ENCODE measurements at places on chromosomes 4 and X.
A peak's percentile ranks its signal among the peaks of the same experiment; 100 is the strongest.

DNA sequence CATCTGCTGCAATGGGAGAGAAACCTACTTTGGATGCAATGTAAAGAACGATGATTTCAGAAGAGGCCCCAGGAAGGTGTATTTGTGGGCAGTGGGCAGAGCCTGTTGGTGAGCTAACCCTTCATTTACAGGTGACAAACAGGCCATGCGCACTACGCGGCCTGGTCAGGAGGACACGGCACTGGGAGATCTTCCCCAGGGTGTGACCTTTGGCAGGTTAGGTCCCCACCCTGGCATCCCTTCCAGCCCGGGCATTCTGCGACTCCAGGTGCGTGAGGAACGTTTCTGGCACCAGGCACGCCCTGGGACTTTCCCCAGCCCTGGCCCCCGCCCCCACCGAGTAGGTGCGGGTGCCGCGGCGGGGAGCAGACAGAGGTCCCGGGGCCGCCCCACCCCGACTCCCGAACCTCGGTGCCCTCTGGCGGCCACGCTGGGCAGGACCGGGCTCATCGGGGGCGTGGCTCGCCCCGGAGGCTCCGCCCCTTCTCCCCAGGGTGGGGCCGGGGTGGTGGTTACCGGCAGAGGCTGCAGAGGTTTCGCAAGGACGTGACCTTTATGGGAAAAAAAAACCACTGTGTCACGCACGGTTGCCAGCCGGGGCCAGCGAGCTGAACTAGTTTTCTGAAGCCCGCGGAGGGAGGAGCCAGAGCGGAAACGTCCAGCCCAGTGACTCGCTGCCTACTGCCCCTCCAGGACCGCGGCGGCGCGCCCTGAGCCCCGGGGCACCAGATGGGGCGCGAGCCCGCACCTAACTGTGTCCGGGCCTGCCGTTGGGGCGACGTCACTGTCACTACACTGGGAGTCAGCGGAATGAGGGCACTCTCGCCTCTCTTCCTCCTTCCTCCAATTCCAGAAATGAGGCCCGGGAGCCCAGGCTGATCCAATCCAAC lies 5.0 kb upstream of the NYX start:
- DNase-seq: no peak

DNA sequence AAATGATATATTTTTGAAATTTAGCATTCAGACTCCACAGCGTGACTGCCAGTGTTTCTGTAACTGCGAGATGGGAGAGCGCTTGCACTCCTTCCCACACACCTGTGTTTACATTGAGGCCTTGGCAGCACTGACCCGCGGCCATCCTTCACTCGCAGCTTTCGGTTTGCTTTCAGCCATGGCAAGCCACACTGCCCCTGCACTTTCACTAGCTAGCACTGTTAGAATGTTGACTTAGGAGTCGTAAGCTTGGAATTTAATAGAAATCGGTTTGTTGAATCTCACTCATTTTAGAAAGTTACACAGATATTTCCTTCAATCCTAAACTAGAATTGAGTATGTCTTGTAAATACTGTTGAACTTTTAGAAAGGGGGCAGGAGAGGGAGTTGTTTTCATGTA lies 136.2 kb downstream of the CFAP299 start:
- DNase-seq: no peak

DNA sequence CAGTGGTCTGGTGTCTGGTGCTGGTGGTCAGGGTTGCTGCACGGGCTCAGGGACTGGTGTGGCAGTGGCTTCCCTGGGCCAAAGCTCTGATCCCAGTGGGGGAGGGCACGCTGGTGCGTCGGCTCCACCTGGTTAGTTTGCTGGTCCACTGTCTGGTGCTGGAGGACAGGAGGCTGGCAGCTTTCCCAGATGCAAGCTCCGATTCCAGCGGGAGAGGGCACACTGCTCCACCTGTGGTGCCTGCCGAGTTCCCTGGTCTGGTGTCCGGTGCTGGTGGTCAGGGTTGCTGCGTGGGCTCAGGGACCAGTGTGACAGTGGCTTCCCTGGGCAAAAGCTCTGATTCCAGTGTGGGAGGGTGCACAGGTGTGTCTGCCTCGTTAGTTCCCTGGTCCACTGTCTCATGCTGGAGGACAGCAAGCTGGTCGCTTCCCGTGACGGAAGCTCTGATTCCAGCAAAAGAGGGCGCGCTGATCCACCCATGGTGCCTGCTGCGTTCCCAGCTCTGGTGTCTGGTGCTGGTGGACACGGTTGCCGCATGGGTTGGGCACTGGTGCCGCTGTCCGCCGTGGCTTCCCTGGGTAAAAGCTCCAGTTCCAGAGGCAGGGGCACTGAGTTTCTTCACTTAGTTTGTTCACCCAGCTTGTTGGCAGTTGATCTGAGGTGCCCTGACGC lies 5.8 kb downstream of the VMA21 start:
- no peak for DNase-seq

DNA sequence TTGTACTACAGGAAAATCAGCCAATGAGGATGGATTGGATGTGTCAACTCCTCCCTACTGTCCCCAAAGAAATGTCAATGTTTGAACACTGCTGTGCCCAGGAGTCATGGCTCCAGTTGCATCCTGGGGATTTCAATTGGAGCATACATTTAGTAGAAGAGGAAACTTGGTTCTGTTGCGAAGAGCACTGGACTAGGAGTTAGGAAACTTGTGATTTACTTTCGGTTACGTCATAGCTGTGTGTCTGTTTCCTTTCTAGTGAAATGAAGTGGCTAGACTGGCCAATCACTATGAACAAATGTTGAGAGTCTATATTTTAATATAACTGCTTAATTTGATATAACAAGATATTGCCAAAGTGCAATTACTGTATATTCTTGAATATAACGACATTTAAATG lies 35.2 kb downstream of the ARL9 start:
- DNase-seq: no peak

DNA sequence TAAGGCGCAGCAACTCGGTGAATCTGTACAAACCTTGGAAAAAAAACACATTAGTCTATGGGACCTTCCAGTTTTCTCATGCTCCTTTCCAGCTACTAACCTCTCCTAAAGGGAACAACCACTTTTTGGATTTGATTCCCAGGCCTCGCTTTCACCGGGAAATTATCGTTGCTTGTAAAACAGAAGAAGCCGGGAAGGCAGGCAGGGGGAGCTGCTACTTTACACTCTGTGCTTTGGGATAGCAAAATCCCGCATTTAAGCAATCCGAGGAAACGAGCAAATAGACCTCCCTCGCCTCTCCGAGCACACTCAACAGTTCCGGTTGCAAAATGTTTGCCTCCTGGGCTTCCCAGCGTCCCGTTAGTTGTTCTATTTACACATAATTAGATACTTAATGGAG lies 1.2 kb downstream of the CD38 start:
- peak; percentile 16 for DNase-seq

- DNase-seq: no peak
Measured at GRCh38 chr4:37726666-37727065, 40.5 kb upstream of the RELL1 start.

DNA sequence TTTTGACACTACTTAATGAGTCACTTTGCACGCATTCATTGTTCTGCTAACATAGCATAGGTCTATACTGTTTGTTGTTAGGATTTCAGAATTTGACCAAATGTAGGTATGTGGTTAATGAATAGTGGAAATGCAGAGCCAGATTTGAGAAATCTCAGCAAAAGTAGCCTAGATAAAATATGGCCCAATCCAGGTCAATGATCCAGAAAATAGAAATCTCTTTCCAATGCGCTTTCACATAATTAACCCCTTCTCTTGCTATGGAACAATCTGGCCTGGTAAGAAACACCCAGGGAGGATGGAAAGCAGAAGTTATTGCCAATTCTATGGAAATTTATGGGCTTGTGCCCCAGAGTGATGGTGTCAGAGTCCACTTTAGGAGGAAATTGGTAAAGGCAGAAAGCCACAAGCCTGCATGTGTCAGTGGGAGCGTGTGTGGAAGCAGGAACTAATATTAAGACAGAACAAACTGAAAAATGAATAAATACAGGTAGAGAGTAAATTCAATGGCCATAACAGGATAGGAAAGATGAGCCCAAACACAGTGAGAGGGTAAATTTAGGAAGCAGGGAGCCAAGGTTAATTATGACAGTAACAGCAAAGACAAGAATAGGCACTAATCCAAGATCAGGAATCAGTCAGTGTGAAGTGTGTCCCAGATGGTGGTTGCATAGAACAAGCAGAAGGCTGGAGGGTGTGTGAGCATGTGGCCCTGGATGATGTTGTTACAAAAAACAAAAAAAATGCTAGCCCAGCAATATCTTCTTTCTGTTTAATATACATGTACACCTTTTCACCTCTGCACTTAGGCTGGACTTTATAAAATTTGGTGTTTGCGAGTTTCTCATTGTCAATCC lies 102.9 kb downstream of the SYTL5 start:
- DNase-seq: no peak

DNA sequence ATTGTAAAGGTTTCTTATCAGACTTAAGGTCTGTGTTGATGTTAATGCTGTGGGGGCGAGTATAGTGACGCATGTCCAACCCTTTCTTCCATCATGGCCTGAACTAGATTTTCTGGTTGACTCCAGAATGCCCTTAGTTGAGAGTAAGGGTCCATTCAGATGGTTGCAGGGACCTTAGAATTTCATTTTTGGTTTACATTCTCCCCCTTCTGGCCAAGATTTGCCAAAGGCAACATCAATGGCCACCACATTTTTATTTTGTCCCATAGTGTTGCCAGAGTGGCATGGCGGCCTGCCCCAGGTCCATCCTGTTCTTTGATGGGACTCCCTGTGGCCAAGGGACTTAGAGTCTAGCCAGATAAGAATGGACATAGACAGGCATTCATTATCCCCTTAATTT lies 368.5 kb downstream of the GPM6A start:
- no peak for DNase-seq

DNA sequence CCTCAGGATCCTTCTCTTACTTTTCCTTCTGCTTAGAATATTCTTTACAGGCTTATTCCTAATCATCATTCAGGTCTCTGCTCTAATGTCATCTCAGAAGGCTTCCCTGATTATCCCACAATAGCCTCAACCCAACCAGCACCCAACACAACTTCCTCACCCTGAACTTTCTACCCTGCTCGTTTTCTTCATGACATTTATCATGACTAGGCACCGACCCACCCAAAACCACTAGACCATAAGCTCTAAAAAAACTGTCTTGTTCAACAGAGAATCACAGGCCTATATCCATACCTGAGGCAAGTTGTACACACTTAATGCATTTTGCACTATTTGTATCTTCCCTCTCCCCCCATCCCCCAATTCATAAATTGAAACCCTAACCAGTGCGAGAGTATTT lies 95.3 kb downstream of the SH3RF1 start:
- DNase-seq: no peak

DNA sequence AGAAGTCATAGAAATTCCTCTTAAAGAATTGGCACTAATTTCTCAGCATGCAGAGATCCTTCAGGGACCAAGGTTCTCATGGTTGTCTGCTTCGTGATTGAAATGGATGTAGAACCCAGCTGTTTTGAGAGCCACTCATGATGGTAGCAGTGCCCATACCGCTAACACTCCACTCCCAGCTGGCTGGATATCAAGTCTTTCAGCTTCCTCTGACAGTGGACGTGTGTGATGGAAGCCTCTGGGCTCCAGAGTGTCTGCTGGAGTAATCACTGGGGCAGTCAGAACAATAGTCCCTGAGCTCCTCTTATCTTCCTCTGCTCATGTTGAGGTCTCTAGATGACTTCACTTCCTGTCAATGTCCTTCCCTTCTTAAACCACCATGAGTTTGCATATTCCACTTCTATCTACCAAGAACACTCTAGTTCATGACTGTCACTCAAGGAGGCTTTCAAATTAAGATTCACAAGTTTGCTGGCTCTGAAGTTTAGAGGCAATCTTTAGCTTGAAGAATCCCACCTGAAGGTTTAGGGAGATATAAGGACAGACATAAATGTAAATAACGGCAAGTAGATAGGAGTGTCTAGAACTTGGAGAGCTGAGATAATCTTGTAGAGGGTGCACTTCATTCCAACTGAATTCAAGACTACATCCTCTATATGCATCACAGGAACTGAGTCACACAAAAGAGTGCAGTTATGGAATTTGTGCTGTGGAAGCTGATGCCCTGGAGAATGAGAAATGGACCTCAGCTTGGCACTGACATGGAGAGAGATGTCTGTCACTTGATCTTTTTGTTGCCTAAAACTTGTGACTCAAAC lies 64.5 kb upstream of the WDR1 start:
- DNase-seq: no peak

- no peak for DNase-seq
Measured at GRCh38 chr4:26105337-26105736, 191.3 kb downstream of the SMIM20 start.

DNA sequence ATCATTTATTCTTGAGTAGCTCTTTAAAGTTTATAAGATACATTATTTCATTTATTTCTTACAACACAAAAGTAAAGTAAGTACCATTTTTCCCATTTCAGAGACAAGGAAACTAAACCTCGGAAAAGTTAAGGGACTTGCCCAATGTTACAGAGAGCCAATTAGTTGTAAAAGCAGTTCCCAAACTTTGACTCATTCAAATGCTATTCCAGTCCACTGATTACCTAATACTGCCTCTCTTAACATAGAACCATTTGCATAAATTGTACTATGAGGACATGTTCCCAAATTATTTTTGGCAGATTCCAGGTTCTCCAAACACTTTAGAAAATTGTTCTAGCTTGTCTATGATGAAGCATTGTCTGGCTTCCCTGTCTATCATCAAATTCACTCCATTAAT lies 45.6 kb upstream of the GRIA3 start:
- no peak for DNase-seq

- DNase-seq: no peak
Measured at GRCh38 chr4:99687120-99687519, 29.5 kb upstream of the C4orf54 start.

DNA sequence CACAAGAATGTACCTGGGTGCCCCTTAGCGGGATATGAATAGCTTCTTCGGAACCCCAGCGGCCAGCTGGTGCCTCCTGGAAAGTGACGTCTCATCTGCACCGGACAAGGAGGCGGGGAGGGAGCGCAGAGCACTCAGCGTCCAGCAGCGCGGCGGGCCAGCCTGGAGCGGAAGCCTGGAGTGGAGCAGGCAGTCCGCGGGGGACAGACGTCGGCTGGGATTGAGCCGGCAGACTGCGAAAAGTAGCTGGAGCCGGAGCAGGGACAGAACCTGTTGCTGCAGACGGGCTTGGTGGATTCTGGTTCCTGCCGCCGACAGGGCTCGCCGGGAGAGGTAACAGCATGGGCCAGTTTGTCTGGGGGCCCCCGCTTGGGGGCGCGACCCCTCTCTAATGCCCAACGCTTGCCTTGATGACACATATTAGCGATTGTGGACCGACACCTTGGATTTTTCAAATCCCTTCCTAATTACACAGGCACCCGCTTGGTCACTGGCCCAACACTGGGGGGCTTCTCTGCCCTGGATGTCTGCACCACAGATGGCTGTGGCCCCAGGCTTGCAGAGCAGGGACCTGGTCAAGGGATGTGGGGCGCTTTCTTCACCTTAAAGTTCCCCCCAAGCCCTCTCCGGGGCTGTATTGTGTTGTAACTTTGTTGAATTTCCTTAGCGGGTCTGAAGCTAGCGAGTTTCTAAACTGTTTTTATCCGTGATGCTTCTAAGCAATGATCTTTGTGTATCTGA lies at the start of gene NPFFR2:
NPFFR2 (plus strand) TSS at position 133 of the 741 bp plus-strand sequence. CDS start 96,592 bp downstream, outside the sequence.
- no peak for DNase-seq

GRCh38 chr4:165379678-165380064 lies 863 bp downstream of the CPE start:
- no peak for DNase-seq
